Umbilical cord (tissue), 2 donors: ENCODE measurements at places on chromosomes 12 and 14.

DNA sequence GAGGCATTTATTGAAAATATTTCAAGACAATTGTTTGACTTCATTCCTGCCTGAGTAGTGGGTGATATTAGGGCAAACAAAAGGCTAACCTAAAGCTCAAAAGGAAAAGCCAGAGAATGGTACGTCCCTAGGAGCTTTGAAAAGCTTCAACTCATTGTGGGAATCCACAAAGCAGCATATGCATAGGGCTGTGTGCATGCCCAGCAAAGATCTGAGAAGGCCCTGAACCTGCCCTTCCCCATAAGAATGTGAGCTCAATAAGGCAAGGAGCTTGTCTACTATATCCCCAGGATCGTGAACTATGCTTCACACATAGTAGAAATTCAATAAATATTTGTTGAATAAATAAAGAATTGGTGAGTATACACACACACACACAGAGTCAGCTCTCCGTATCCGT is 19.1 kb upstream of the RAD52 start:
- DNase-seq, result no peak

DNA sequence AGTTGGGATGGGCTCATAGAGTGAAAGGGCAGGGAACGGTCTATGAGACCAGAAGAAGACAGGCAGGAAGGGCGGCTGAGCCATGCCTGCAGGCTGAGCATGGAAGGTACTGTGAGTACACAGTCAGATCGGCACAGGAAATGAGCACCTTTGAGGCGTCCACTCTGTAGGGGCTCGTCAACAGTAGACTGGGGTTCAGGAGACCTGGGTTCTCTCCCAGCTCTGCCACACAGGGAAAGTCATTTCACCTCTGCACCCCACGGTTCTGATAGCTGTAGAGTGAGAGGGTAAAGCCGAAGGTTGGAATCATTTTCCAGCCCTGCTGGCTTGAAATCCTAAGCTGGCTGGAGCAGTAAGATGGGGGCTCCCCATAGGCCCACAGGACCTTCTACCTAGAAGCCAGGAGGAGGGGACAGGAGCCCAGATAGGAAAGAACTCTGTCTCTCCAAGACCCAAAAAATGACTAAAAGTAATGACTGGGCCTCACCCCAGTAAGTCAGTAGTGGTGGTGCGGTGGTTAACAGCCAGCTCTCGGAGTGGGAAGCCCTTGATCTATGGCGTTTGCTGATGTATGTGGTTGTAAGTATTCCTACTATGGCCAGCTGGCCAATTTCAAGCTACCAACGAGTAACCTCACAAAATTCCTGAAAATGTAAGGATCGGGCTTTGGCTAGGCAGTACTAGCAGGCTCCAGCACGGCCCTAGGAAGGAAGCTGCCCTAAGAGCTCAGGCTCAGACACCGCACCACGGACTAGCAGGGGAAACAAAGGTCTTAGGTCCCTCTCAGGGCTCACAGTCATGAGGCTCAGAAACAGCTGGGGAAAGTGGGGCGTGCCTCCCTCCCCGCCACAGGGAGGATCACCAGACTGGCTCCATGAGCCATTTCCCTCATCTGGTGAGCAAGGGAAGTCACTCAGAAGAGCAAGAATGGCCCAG is 10.3 kb upstream of the CD27 start:
- no peak for DNase-seq

GRCh38 chr14:23112359-23113178 is 6.5 kb downstream of the CEBPE start:
- no peak for DNase-seq

GRCh38 chr14:67973436-67973835 is 153.9 kb downstream of the RAD51B start:
- no peak for DNase-seq
